GM10248 (cell line): ENCODE measurements at places on chromosomes 16 and 17.

DNA sequence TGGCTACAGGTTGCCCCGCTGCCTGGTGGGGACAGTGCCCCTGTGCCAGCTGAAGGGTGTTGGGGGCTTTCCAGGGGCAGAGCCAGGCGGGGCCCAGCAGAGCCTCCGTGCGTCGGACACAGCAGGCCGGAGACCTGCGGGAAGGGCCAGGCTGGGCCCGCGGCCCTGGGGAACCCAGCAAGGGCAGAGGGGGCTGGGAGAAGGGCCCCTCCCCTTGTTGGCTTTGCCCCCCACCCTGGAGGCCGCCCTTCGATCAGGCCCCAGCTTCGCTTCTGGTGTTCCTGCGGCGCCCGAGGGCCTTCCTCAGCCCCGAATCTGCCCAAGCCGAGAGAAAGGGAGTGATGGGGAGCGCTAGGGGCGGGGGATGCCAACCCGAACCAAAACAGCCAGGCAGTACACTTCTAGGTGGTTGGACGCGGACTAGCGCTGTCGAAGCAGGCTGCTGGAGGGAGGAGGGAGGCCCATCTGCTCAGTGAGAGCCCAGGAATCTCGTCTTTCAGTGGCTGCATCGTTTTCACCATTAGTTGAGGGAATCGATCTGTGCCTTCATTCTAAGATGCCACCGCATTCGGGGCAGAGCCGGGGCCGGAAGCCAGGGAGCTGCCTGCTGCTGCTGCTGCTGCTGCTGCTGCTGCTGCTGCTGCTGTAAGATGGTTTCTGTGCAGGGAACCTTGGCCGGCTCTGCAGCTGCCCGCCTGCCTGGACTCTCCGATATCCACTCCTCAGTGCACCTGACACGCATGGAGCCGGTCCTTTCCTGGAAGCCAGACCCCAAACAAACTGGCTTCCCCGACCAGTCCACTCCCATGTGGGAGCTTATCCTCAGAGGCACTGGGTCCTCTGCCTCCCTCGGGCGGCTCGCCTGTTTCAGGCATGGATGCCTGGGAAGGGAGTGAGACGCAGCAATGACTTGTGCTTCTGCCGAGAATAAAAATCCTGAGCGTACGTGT, 1.7 kb downstream of the JPH3 start:
- DNase-seq: no peak

DNA sequence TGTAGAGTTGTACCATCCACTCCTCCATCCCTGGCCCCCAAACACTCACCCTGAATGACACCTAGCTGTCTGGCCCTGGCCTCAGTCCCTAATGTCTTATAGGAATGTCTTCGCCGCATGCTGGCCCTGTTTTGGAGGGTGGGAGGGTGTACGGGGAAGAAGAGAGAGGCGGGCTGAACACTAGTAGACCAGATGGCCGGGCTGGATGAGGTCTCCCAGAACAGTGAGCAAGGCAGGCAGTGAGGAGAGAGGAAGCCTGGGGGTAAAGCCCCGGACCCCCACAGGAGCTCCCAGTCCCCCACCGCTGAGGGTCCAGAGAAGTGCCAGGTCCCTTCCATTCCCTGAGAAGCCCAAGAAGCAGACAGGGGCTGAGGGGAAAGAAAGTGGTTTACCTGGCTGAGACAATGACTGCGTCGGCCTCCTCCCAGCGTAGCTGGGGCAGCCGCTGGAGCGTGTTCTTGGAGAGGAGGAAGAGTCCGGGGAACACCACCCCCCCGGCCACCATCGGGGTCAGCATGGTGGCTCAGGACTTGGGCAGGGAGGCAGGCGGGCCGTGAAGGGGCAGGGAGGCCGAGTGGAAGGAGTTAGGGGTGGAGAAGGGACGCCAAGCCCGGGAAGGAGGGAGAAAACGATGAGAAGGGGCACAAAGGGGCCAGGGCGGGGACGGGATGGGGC, 923 bp downstream of the TLCD3B start:
- no peak for DNase-seq

- DNase-seq: no peak
Observed at GRCh38 chr17:77214743-77215142, 74.0 kb downstream of the SEC14L1 start.

- DNase-seq: no peak
Observed at GRCh38 chr17:81513753-81514488, 1.3 kb upstream of the ACTG1 start.

GRCh38 chr16:66538910-66539309, 11.0 kb downstream of the TK2 start:
- DNase-seq: no peak

- peak; percentile 77 for DNase-seq
Observed at GRCh38 chr17:72592242-72592966, 471.6 kb downstream of the SOX9 start.

GRCh38 chr17:30337393-30337999, 3.6 kb upstream of the TMIGD1 start:
- no peak for DNase-seq

DNA sequence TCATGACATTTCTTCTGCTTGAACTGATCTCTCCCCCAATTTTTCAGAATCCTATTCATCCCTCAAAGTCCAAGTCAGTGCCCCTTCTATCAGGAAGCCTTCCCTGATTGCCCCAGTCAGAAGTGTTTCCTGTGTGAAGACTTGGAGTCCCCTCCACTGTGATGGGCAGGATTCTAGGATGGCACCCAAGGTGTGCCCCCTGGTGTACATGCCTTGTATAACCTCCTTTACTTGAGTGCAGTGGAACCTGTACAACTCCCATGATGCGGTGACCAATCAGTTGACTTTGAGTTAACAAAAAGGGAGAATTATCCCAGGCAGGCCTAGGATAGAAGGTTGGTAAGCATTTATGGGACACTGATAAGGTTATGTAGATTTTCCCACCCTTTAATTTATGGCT, 23.4 kb downstream of the MYH13 start:
- DNase-seq: no peak

GRCh38 chr17:46764000-46764708, 54.3 kb downstream of the WNT3 start:
- no peak for DNase-seq

DNA sequence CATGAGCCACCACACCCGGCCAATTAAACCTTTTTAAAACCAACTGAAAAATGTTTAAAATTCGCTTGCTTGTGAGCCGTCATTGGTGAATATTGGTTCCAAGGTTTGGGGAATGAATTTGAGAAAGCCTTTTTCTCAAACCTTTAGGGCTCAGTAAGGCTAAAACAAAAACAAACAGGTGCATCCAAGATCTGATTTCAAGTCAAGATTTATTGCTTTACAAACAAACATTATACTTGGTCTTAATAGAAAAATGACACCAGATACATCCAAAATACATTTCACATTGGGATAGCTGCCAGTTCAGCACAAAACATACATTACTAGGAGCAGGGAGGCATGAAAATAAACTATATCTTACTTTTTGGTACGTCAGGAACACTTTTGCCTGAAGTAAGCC, 5.4 kb downstream of the C17orf58 start:
- DNase-seq: no peak

GRCh38 chr16:24700549-24701392, 28.7 kb upstream of the TNRC6A start:
- DNase-seq: no peak

DNA sequence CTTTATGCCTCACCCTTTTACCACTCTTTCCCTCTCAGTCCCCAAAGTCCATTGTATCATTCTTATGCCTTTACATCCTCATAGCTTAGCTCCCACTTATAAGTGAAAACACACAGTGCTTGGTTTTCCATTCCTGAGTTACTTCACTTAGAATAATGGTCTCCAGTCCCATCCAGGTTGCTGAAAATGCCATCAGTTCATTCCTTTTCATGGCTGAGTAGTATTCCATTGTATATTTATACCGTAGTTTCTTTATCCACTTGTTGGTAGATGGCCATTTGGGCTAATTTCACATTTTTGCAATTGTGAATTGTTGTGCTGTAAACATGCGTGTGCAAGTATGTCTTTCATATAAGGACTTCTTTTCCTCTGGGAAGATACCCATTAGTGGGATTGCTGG, 597.3 kb downstream of the WWOX start:
- no peak for DNase-seq

DNA sequence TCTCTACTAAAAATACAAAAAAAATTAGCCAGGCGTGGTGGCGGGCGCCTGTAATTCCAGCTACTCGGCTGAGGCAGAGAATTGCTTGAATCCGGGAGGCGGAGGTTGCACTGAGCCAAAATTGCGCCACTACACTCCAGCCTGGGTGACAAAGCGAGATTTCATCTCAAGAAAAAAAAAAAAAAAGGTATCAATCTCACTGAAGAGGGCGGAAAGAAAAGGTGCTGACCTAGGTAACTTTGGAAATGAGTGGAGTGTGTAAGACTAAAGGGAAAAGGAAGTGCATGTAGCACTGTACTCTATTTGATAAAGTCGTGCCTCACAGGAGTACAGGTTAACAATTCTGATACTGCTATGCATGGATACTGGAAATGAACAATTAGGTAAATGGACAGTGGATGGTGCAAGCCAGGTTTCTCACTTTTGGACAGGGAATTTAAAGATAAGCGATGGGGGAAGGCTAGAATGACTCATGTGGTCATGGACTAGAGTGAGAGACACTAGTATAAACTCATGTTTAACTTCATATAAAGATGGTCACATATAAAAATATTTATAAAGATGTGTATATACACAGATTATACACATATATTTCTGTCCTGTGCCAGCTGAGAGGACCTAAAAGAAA, 142.9 kb downstream of the CDK5R1 start:
- no peak for DNase-seq

DNA sequence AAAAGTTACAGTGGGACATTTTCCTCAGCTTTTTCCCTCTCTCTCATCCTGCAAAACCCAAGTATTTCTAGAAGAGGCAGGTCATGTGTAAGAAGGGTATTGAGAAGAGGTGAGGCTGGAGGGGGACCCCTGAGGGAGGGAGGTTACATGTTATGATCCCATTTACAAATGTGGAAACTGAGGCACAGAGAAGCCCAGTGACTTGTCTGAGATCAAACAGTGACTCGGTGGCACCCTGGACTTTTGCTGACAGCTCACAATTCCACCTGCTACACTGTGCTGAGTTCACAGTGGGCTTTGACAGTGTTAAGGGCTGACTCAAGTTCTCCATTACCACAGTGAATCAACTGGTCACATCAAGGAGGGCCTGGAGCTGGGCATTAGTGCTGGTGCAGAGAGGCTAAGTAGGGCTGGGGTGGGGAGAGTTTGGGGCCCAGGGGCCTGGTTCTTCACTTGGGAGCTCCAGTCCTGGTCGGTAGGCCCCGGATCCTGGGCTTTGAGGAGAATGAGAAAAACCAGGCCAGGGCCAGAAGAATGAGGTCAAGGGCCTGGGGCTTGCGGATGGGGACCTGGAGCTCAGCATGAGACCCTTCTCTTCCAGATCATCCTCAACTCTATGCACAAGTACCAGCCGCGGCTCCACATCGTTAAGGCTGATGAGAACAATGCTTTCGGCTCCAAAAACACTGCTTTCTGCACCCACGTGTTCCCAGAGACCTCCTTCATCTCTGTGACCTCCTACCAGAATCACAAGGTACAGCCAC, 26.0 kb downstream of the TBX4 start:
- DNase-seq: no peak

- no peak for DNase-seq
Observed at GRCh38 chr16:12685806-12686205, 117.9 kb downstream of the CPPED1 start.

GRCh38 chr16:48110000-48110399, 45.8 kb downstream of the ABCC12 start:
- DNase-seq: no peak

DNA sequence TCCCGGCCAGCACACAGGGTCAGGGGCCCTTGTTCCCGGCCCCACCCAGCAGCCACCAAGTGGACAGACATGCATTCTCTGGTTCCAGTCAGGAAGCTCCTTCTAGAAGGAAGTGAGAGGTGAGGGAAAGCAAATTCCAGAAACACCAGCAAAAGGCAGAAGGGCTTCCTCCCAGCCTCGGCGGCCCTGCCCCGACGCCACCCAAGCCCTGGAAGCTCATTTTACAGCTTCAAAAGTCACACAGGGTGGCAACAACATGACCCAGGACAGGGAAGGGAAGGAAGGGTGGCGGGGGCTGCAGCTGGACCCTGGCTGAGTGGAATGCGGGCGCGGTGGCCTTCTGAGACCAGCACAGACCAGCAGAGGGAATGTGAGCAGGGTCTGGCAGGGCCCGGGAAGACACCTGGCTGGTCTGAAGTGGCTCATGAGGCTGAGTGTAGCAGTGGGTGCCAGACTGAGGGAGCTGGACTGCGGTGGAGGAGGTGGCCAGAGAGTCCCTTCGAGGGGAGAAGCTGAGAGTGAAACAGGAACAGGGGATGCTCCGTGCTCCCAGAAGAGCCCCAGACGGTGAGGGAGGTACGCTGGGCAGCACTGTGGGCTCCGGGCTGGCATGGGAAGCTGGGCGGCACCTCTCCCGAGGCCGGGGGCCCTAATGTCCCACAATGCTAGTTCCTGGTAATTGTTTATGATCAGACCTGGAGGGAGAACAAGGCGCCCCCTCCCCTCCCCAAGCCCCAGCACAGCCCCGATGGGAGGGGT, 1.9 kb upstream of the UNC13D start:
- DNase-seq: no peak

DNA sequence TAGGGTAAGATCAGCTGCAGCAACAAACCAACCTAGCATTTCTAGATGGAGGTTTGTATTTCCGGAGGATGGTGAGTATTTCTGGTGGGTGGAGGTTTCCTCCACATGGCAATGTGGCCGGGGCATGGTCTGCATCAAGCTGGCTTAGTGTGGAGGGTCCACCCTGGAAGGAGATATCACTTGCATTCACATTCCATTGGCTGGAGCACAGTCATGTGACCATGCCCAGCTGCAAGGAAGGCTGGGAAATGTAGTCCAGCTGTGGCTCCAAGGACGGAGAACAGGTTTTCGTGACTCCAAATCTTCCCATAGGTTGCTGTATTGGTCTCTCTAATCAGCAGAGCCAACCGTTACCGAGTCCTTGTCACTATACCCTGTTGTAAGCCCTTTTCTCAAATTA, 68.7 kb downstream of the RAI1 start:
- peak; percentile 70 for DNase-seq

DNA sequence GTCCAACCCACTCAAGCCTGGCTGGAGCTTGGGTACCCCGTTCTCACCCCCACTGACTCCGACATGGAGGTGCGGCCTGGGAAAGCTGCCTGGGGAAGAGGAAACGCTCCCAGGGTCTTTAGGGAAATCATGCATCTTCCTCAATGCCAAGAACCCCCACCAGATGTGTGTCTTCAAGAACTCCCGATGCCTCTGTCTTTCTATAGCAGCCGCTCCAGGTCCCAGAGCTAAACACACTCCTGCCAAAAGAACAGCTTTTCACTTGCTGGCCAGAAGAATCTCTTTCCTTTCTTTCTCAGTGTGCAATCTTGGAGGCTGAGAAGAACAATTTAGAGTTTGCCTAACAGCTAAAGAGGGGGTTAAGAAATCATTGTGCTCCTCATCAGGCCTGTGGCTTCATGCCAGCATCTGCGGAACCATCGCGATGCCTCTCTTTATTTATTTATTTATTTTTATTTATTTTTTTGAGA, 41.1 kb upstream of the MTSS2 start:
- no peak for DNase-seq

GRCh38 chr16:21598701-21599121, 666 bp upstream of the METTL9 start:
- peak; percentile 23 for DNase-seq

- DNase-seq: no peak
Observed at GRCh38 chr16:53664724-53665345, 38.8 kb downstream of the RPGRIP1L start.

GRCh38 chr16:16144416-16144815, 78.9 kb downstream of the ABCC6 start:
- DNase-seq: no peak

- no peak for DNase-seq
Observed at GRCh38 chr16:53821487-53821886, 117.5 kb downstream of the FTO start.

- DNase-seq: no peak
Observed at GRCh38 chr17:64400642-64401041, 10.0 kb upstream of the PECAM1 start.

GRCh38 chr16:56262148-56262547, 70.9 kb downstream of the GNAO1 start:
- no peak for DNase-seq
